ENCODE measurements at places on chromosomes 2 and 18.

DNA sequence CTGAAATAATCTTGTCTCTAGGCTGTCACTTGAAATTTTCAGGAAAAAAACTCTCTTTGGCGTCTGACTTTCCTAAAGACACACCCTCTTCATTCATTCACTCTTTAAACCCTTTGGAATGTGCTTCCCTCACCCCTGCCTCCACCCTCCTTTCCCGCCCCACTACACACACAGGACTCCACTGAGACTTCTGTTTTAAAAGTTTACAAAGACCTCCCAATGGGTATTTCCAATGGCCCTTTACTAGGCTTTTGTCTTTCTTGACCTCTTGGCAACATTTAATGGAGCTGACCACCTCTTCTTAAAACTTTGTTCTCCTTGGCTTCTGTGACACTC lies 96.1 kb downstream of the RBMS1 start:
- no peak for DNase-seq

DNA sequence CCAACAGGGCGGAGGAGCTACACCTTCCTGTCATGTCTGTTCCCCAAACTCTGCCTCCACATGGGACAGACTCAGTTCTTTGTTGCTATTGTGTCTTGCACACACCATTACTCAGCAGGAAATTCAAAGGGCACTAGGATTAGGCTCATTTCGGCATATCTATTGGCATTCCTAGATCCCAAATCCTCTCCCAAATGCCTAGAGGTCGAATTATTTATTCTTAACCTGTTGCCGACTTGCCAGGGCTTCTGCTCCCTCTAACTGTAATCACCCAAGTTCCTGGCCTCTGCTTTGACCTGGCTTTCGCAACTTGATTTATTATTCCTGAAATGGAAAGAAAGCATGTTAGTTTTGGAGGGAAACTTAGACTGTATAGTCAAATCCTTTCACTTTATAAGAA lies 67.8 kb upstream of the ST6GAL2 start:
- no peak for DNase-seq

- DNase-seq: no peak
Measured at GRCh38 chr2:118738106-118738505, 109.3 kb downstream of the EN1 start.

DNA sequence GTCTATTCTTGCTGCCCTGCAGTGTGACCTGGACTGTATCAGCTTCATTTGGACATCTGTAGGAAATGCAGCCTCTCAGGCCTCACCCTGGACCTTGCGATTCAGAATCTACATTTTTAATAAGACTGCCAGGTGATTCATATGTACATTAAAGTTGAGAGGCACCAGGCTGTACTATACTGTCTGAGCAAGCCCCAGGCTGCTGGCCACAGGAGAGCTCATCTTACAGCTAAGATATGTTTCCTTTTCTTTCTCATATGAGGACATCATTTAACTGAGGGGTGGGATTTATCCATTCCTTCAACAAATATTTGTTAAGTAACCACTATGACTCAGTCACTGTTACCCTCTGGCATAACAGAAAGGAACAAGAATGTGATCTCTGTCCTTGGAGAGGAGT lies 78.2 kb upstream of the GCFC2 start:
- no peak for DNase-seq

DNA sequence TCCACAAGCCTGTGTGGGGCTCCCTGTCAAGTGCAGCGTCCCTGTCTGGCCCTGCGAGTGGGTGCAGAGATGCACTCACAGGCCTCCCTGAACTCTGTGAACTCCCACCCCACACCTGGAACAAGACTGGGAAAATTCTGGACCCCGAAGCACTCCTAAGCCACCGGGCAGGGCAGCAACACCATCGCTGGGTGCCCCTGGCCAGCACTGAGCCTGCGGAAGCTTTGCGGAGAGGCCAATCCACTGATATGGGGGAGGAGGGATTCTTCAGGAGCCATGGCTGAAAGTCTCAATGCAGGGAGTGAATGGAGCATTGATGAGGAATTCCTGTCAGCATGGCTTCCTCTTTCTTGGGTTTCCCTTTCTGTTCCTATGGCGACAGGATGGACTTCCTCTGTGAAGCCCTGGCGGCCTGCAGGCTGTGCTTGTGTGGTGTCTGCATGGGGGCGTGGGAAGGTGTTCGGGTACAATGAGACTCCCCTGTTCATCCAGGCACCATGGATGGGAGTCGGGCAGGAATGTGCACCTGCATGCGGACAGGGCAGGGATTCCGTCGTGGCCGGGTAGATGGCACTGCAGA lies 15.1 kb downstream of the TRIB2 start:
- no peak for DNase-seq

DNA sequence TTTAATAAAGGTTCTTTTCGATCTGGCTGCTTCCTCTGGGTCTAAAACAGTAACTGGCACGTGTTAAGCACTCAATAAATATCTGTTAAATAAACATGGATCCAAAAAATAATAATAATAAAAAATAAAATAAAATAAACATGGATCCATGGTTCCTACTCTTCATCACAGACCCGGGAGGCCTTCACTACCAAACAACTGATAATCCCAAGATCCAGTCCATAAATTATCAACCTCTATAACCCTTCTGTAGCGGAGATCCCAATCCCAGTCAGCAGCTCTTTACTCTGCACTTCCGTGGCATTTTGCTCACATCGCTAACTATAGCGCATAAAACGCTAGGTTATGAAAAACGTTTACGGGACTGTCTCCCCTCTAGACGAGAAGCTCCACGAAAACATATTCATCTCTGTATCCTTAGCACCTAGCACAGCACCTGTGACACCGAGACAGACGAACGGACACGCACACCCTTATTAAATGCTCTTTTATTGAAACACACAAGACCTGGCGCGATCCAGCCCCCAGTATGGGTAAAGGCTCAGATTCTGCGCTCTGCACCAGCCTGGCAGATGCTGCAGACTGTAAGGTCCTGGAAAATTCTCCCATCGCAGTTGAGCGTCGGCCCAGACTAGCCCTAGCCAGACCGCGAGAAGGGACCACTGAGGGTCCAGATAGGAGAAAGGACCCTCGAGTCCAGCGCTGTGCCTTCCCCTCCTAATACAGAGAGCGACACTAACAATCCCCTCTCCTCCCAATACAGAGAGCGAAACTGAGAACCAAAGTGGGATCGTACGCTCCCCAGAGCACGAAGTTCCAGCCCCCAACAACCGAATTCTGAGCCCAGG lies 770 bp downstream of the NBAS start:
- no peak for DNase-seq

GRCh38 chr18:50312296-50313030 lies 25.0 kb upstream of the CXXC1 start:
- no peak for DNase-seq

GRCh38 chr2:215396595-215397313 lies 39.1 kb downstream of the FN1 start:
- no peak for DNase-seq

GRCh38 chr2:210171309-210172218 lies at the start of gene KANSL1L:
Gene KANSL1L (minus strand): TSS chr2:210171409. CDS start chr2:210154582, 16,827 bp downstream.
- DNase-seq: peak; percentile 94

DNA sequence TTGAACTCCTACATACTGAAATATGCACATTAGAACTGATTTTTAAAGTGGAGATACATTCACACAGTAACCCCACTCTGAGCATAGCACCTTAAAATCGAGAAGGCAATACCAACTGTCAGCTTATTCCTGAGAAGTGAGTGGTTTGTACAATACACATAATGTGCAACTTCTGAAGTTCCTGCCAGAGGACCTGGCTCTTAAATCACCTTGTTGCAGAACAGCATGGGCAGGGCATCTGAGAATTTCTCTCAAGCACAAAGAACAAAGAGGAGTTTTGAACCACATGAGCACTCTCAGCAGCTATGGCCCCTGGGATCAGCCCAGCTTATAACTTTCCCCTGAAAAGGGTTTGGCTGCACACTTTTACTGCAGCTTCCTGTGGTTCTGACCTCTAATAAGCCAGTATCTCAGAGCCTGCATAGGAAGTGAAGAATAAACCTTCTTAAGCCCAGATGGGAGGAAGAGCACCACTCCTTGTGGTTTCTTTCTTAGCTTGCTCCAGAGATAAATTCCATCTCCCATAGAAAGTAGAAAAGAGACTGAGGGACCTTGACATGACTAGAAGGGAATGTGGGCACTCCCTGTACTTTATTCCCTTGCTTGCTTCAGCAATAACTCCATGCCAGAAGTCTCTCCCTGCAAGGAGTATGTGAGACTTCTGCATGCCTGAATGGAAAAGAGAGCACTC lies 862.3 kb downstream of the SUCLG1 start:
- DNase-seq: no peak

GRCh38 chr2:11877764-11878163 lies 131.3 kb downstream of the LPIN1 start:
- DNase-seq: no peak

- DNase-seq: no peak
Measured at GRCh38 chr18:39296293-39296888, 1730.8 kb upstream of the CELF4 start.

- DNase-seq: no peak
Measured at GRCh38 chr2:156986339-156986988, 271.0 kb upstream of the GALNT5 start.

DNA sequence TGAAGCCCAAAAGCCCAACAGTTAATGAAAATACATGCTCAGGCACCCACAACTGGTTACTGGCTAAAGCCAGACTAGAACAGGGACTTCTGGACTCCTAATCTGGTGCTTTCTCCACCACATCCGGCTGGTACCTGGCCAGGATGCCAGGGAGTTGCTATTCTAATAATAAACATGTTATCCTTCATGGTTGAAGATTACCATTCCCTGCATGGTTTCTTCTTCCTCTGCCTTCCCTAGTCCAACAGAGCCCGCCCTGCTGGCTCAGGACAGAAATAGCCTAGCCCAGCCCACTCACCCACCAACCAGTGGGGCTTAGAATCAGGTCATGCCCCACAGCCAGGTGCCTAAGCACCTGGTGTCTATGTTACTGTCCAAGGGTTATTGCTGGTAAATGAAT lies 184.2 kb downstream of the TMEM247 start:
- no peak for DNase-seq

GRCh38 chr2:20362701-20363435 lies 12.2 kb upstream of the PUM2 start:
- no peak for DNase-seq

DNA sequence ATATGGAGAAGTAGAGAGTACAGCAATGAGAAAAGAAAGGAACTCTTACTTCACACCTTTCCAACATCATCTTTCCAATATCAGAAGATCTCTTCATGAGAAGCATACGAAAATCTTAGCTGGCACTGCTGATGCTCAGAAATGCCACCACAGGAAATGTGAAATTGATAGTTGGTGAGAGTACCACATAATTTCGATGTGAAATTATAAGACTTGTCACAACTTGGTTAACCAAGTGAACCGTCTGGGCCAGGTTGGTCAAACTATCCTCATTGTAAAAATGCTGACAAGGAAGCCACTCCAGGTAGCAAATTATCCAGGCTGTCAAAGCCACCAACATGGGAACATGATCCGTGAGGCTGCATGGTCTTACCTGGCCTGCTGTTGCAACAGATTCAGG lies 66.5 kb downstream of the EPG5 start:
- DNase-seq: no peak

DNA sequence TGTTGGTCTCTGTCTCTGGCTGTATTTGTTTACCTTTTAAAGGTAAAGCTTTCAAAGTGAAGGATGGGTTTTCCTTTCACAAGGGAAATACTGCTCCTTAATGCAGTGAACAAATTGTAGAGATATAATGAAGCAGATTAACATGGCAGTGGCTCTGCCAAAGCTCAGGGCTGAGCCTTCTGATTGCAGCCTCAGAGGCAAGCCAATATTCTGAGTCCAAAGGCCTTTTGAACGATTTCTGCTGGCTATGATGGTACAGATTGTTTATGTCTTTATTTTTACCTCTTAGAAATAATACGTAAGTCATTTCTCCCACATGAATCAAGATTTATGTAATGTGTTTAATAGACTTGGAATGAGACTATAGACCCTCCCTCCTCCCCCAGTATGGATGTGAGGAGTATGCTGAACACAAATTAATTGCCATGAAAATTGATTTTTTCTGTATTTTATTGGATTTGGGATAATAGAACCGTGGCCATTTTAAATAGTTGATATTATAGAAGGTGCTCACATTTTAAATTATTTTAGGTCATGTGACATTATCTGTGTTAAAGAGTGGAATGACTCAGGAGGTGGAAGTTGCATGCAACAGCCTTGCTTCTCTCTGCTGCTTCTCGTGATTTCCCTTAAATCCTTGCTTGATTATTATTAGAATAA lies 772 bp downstream of the SCN2A start:
- DNase-seq: no peak

DNA sequence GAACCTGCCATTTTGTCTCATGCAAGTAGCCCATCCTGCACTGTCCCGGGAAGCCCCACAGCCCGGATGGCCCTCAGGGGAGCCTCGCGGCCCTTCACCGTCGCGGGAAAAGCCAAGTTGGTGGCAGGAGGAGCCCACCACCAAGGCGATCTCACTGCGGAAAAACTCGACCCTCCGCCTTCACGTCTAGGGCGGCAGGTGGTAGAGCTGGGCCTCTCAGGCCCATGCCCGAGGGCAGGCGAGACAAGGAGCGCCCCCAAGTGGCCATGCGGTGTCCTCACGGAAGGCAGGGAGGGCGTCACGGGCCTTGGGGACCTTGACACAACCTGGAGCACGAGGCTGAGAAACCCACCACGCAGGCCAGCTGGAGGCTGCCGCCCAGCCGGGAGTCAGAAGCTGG lies 34.8 kb upstream of the SKA1 start:
- DNase-seq: no peak

- no peak for DNase-seq
Measured at GRCh38 chr2:158893026-158893425, 75.4 kb upstream of the TANC1 start.

DNA sequence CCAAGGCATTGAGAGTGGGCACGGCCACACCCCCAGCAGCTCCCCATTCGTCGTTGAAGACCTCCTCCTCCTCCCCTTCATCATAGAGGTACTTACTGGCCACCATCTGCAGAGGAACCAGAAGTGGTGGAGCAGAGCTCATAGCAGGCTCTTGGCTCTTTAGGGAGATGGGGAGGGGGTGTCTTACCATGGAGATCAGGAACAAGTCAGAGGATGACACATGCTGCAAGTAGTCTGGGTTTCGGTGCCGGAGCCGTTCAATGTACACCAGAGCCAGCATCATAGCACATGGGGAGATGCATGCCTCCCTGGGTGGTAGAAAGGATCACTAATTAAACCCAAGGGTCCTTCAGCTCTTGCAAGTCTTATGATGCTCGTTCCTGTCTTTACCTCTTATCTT lies 1.9 kb downstream of the CNPPD1 start:
- no peak for DNase-seq

GRCh38 chr18:23068570-23069310 lies 66.5 kb upstream of the CABLES1 start:
- DNase-seq: no peak

DNA sequence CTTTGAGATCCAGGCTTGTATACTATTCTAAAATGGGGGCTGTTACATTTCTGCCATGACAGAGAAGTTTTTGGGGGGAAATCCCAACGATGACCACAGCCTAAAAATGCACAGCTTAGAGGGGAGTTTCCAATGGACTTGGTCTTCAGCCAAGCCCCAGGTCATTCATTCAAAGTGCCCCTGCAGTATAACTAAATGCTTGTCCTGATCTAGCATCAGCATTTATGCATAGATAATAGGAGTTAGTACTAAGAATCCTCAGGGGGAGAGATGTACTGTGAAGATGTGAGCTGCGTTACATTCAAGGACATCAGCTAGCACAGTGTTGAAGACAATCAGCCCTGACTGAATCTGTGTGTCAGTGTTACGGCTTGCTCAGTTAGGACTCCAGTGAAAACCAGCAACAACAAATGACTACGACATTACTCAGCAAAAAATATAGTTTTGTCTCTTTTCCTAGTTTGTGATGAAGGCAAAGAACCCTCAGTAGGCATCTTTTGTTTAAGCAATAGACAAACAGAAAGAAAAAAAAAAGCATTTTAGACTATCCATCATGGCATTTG lies 160.9 kb downstream of the ZEB2 start:
- DNase-seq: no peak

Data from thoracic aorta (tissue), 2 donors.